ENCODE measurements at places on chromosomes 12 and 14.

- no peak for DNase-seq
Measured at GRCh38 chr14:75614179-75614578, 35.8 kb downstream of the FLVCR2 start.

- DNase-seq, result no peak
Measured at GRCh38 chr12:53067074-53067992, 11.9 kb downstream of the SPRYD3 start.

DNA sequence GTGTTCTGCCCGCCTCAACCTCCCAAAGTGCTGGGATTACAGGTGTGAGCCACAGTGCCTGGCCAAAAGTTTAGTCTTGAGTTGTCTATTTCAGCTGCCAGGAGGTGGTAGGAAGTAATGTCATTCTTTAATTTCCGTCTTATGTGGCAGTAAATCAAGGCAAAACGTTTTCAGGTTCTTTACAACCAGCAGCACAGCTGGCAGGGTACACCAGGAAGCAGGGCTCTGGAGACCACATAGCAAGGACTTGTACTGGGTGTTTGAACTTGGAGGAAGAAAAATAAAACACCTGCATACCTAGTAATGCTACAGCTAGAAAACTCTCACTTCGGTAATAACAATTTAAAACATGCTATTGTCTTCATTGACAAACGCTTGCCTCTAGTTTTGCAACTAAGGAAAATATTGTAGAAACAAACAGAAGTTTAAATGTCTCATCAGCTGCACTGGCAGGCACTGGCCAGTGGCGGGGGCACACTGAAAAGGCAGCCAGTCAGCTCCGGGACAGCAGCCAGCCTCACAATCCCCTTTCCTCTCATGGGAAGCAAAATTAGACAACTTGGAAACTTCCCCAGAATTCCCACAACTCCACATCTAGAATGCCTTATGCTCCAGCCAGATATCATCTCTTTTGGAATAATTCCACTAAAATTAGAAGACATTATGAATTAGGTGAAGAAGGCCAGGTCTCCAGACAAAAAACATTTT is 72.2 kb downstream of the CLIP1 start:
- no peak for DNase-seq

- DNase-seq, result no peak
Measured at GRCh38 chr12:104668274-104668718, 211.5 kb downstream of the CHST11 start.

DNA sequence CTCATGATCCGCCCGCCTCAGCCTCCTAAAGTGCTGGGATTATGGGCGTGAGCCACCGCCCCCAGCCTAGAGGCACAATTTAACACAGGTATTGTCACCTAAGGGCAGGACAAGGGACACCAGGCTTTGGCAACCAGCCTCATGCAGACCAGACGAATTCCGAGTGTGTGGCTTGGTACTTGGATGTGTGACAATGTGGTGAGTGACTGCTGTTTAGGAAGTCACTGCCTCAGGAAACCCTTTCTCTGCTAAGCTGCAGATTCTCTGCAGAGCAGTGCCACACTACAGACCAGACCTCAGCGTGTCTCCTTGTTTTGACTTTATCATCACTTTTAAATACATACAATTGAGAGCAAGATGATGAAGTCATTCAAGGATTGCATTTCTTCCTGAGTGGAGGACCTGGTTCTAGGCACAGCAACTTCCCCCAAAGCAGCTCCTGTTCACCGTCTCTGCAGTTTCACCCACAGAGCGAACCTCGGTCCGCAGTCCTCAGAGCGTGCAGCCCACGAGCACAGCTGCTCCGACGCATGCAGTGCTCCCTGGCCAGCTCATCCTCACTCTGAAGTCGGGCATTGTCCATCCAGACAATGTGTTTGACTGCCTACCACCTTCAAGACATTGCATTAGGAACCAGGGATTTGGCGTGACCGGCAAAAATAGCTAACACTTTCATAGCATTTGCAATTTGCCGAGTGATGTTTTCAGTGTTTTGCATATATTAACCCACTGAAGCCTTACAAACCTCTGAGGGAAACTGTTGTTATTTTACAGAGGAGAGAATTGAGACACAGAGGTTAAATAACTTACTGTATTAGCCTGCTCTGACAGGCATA is 235.2 kb downstream of the CHST11 start:
- no peak for DNase-seq

- no peak for DNase-seq
Measured at GRCh38 chr12:116529048-116529447, 30.1 kb upstream of the MAP1LC3B2 start.

DNA sequence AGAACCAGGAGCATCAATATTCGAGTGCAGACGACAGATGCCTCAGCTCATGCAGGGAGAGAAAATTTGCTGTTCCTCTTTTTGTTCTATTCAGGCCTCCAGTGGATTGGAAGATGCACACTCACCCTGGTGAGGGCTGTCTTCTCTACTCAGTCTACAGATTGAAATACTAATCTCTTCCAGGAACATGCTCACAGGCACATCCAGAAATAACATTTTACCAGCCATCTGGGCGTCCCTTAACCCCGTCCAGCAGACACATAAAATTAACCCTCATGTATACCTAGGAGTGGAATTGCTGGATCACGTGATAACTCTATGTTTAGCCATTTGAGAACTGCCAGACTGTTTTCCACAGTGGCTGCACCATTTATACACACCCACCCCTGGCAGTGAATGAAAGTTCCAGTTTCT is 4.5 kb upstream of the OAS2 start:
- DNase-seq, result no peak

DNA sequence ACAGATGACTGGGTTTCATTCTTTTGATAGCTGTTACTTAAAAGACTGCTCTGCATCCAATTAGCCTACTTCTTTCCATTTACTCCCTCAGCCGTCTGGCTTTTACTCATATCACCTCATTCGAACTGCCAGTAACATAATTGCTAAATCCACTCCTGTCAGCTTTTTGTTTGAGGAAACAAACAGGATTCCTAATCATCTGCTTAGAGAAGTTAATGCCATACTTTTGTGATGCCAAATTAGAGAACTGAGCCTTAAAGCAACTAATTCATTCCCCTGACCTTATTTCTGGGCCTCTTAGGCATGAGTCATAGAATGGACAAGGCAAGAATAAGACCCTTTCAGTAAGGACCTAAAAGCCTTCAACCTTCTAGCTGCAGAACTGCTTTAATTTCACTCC is 2.9 kb downstream of the OXA1L start:
- DNase-seq, result no peak

- no peak for DNase-seq
Measured at GRCh38 chr12:131413471-131413870, 297.4 kb upstream of the SFSWAP start.

Data from NCI-H748 treated with DMSO at 0.1 percent for 48 hours (cell line).